ENCODE measurements at places on chromosomes 1 and 21. TPM values are rescaled to one million over a fixed set of nuclear protein-coding genes. Genes with fewer than 3 reads are reported as not detected.

Gene FALEC
- polyA plus RNA-seq: not detected

GRCh38 chr1:2557482-2558400 is 1.6 kb downstream of the TNFRSF14 start:
- no peak for DNase-seq

GRCh38 chr1:27979151-27979858 is 19.5 kb downstream of the XKR8 start:
- DNase-seq: peak; percentile 82

GRCh38 chr1:10728595-10729410 is 67.6 kb downstream of the CASZ1 start:
- DNase-seq: no peak

DNA sequence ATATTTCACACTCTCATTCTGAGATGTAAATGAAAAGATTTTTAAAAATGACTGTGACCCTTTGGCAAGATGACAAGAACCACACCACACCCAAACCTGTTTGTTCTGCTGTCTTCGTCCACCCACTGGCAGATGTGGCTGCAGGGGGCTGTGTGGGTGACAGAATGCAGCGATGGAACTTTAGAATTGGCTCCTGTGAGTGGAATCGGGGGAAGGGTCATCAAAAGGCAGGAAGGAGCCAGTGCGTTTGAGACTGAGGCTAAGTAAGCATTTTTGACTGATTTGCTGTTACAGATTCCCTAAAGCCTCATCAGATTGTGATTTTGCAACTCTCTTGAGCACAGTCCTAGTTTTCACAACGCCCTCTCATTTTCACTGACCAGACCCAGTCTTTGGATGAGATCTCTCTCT is 111.2 kb upstream of the ADGRL2 start:
- DNase-seq: no peak

Gene LY9
- polyA plus RNA-seq: 1.7 TPM

Gene GBP7
- polyA plus RNA-seq: not detected

Gene PCSK9
- not detected for polyA plus RNA-seq
